ENCODE measurements at places on chromosomes 4 and X.
A peak's percentile ranks its signal among the peaks of the same experiment; 100 is the strongest.

- DNase-seq = peak; percentile 79
These were observed 14.8 kb downstream of the ANK2 start for GRCh38 chr4:113064244-113064643.

DNA sequence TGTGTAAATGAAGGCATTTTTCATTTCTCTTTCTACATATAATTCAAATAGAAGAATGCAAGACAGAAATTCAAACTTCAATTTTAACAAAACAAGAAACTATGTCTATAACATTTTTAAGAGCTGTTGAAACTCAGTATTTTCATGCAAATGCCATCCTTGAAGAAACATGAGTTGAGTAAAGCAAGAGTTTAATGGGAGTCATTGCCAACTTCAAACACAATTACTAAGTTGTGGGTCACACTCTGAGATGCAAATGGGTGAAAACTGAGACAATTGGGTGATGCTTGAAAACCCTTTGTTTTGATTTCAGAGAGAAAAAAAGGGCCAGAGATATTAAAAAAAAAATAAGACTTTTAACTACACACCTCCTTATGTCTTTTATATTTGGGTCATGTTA is 865.9 kb downstream of the FAT4 start:
- DNase-seq = no peak

GRCh38 chrX:107542500-107542899 is 85.8 kb upstream of the PRPS1 start:
- peak; percentile 89 for DNase-seq

GRCh38 chrX:10795721-10796120 is 175.3 kb upstream of the MID1 start:
- no peak for DNase-seq

- no peak for DNase-seq
These were observed 57.4 kb upstream of the HGFAC start for GRCh38 chr4:3384391-3384770.

- DNase-seq = no peak
These were observed 10.0 kb downstream of the SAT1 start for GRCh38 chrX:23792861-23793553.

DNA sequence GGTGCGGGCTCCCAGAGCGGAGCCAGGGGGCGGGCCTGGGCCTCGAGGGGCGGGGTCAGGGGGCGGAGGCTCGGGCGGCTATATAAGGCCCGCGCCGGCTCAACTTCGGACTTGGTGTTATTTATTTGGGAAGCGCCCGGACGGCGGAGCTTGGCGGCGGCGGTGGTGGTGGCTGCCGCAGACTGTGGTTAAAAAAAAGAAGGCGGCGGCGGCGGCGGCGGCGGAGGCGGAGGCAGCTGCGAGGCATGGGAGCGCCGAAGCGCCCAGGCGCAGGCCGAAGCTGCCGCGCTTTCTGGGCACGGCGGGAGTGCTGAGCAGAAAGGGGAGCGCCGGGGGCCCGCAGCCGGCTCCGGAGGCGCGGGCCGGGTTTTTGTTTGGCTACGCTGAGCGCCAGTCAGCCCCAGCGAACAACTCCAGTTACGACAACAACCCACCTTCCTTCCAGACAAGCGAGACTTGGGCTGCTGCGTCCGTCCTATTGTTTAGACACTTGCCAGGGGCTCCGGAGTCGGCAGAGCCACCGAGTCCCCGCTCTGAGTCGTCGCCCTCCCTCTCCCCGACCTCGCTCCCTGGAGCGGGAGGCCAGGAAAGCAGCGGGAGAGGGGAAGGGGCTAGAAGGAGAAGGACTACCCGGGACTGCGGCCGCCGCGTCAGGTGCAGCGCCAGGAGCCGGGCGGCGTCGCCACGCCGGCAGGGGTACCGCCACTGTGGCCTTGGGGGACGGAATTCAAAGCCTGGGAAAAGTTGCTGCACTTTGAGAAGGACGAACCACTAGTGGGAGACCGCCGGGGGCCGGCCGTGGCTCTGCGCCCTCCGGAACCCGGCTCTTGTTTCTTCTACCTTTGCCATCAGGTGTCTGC is at the start of gene SLIT2:
SLIT2 (plus strand) TSS at position 110 of the 860 bp plus-strand sequence. CDS start 1,911 bp downstream, outside the sequence.
- DNase-seq = peak; percentile 94

All from islet precursor cell (in vitro differentiated cells).